ENCODE measurements at places on chromosomes 2 and 18. TPM values are rescaled to one million over a fixed set of nuclear protein-coding genes. Genes with fewer than 3 reads are reported as not detected.

CNPPD1 gene
- total RNA-seq, result 37.1 TPM

GKN1 gene
- not detected for total RNA-seq

TRIM54 gene
- total RNA-seq, result 8.2 TPM

LCT gene
- not detected for total RNA-seq

AQP4 gene
- total RNA-seq, result not detected

AAK1 gene
- total RNA-seq, result 50.3 TPM

MBOAT2 gene
- total RNA-seq, result 45.3 TPM

SPHKAP gene
- total RNA-seq, result not detected

LRP2 gene
- total RNA-seq, result not detected

CERKL gene
- total RNA-seq, result 1.6 TPM

SERPINB2 gene
- 0.73 TPM for total RNA-seq

CABYR gene
- 32.4 TPM for total RNA-seq

DYNAP gene
- total RNA-seq, result not detected

ITM2C gene
- 96.4 TPM for total RNA-seq

CAVIN2 gene
- 2.5 TPM for total RNA-seq

ANKRD53 gene
- total RNA-seq, result not detected

GPR75 gene
- total RNA-seq, result 1.8 TPM

FHOD3 gene
- 13.3 TPM for total RNA-seq
